Camera-type eye (tissue), 1 donor: ENCODE measurements at places on chromosomes 7 and 10. TPM values are rescaled to one million over a fixed set of nuclear protein-coding genes. Genes with fewer than 3 reads are reported as not detected.

Gene CNTNAP2
- total RNA-seq: 68.8 TPM

Gene SYPL1
- 57.1 TPM for total RNA-seq

Gene CYP26C1
- total RNA-seq: 0.38 TPM

Gene TFEC
- total RNA-seq: 4.5 TPM

Gene EPO
- total RNA-seq: not detected

Gene LRRC18
- total RNA-seq: not detected

Gene TMEM72
- total RNA-seq: 3.5 TPM

Gene CREB5
- 40.2 TPM for total RNA-seq

Gene PRRT4
- total RNA-seq: 6.8 TPM

Gene PHYHIPL
- 46.2 TPM for total RNA-seq

Gene MKX
- 13.1 TPM for total RNA-seq

Gene DOCK4
- 85.9 TPM for total RNA-seq

Gene DRGX
- 1.3 TPM for total RNA-seq

Gene ANXA8L1
- 4.9 TPM for total RNA-seq

Gene HECTD2
- 69.3 TPM for total RNA-seq

Gene PLAC9
- 43.8 TPM for total RNA-seq

Gene RASSF4
- total RNA-seq: 48.5 TPM

Gene TAF5
- total RNA-seq: 12.9 TPM

Gene ELFN1
- total RNA-seq: 21.5 TPM

Gene TBXAS1
- total RNA-seq: 5.9 TPM

Gene MUC12
- not detected for total RNA-seq

Gene CALML5
- total RNA-seq: 3.3 TPM

Gene PIP
- not detected for total RNA-seq

Gene NDUFB2
- total RNA-seq: 252 TPM

Gene FAM200A
- 21.8 TPM for total RNA-seq

Gene BTAF1
- total RNA-seq: 106 TPM

Gene COA1
- 83.8 TPM for total RNA-seq

Gene FAM221A
- total RNA-seq: 21.3 TPM

Gene ZNF212
- 18.9 TPM for total RNA-seq

Gene TLX1
- not detected for total RNA-seq

Gene TWIST1
- 24.9 TPM for total RNA-seq

Gene SLC26A5
- 0.71 TPM for total RNA-seq

Gene VKORC1L1
- total RNA-seq: 30.3 TPM

Gene UNCX
- total RNA-seq: 1.3 TPM

Gene KAZALD1
- total RNA-seq: 24.5 TPM

Gene ADAM12
- total RNA-seq: 29.9 TPM

Gene ITGA8
- 42.4 TPM for total RNA-seq

Gene ABCB4
- 4.6 TPM for total RNA-seq

Gene ZNF438
- 11.3 TPM for total RNA-seq

Gene CLDN4
- 15.8 TPM for total RNA-seq

Gene HYAL4
- not detected for total RNA-seq

Gene CCL26
- 2.6 TPM for total RNA-seq

Gene RHOBTB1
- 41.4 TPM for total RNA-seq

Gene GPR15LG
- total RNA-seq: not detected

Gene CYP3A7
- not detected for total RNA-seq

Gene PTPRE
- 12.6 TPM for total RNA-seq

Gene PALD1
- total RNA-seq: 11.7 TPM

Gene LRGUK
- total RNA-seq: 8.3 TPM

Gene TCAF1
- 182 TPM for total RNA-seq

Gene AKR1D1
- not detected for total RNA-seq

Gene PRXL2A
- total RNA-seq: 77.0 TPM

Gene CLDN3
- 6.0 TPM for total RNA-seq

Gene ST8SIA6
- total RNA-seq: 4.4 TPM
